ENCODE measurements at places on chromosomes 16 and 17. TPM values are rescaled to one million over a fixed set of nuclear protein-coding genes. Genes with fewer than 3 reads are reported as not detected.

KRT27 gene
- total RNA-seq = not detected

GRCh38 chr17:33324736-33325135, 31.6 kb upstream of the ASIC2 start:
- no peak for DNase-seq

ARHGAP44 gene
- 1.4 TPM for total RNA-seq

- DNase-seq = no peak
Observed at GRCh38 chr17:8018436-8018835, 16.0 kb downstream of the GUCY2D start.

Measured in astrocyte (in vitro differentiated cells and primary cell).